ENCODE measurements at places on chromosomes 7 and 10.

- DNase-seq, result no peak
Observed at GRCh38 chr10:132390921-132391675, 5.9 kb upstream of the PWWP2B start.

DNA sequence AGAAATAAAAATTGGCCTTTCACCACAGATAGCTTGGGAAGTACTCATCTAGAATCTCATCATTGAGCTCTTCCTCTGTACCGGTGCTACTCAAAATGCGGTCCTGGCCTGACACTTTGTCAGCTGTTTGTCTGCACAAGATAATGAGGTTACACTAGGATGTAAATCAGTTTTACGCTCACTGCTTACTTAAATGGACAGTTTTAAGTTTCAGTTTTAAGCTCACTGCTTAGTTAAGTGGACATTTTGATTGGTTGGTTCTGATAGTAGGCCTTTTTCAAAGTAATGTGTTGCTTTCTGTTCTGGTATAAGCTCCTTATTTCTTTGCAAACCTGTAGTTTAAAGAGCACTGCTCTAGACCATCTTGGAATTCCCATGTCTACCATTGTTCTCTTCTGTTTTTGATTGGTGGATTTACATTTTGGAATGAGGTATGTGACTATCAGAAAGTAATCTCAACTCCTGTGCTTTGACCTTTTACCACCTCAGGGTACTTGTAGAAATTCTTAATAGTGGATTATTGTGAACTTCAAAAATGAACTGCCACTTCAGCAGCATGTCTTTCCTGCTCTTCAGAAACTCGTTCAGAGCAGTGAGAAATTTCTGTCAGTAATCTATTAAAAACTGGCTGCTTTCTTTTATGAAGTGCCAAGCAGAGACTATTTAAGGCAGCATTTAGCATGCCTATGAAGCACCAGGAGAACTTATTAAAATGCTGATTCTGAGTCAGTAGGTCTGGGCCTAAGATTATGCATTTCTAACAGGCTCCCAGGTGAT, 55.0 kb downstream of the C1GALT1 start:
- no peak for DNase-seq

- DNase-seq, result no peak
Observed at GRCh38 chr7:138603549-138604318, 97.4 kb downstream of the SVOPL start.

DNA sequence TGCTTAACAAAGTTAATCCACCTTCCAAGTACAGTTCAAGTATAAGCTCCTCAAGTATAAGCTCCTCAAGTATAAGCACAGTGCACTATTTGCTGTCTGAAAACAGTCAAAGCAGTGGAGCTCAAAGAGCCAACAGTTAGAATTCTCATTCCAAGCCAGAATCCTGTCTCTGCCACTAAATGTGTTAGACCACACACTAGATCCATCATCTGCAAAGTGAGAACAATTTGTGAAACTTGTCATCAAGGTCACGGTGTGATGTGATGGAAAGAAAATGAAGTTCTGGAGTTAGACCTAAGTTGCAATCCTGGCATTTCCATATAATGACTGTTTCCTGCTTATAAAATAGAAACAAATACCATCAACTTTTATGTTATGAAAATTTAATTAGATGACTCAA, 602.5 kb downstream of the TNS3 start:
- DNase-seq, result no peak

GRCh38 chr10:98323221-98324164, 55.5 kb upstream of the LOXL4 start:
- peak; percentile 62 for DNase-seq

GRCh38 chr7:131456338-131456737, 100.1 kb downstream of the PODXL start:
- no peak for DNase-seq

GRCh38 chr7:127708788-127709187, 56.8 kb downstream of the SND1 start:
- DNase-seq, result peak; percentile 87

DNA sequence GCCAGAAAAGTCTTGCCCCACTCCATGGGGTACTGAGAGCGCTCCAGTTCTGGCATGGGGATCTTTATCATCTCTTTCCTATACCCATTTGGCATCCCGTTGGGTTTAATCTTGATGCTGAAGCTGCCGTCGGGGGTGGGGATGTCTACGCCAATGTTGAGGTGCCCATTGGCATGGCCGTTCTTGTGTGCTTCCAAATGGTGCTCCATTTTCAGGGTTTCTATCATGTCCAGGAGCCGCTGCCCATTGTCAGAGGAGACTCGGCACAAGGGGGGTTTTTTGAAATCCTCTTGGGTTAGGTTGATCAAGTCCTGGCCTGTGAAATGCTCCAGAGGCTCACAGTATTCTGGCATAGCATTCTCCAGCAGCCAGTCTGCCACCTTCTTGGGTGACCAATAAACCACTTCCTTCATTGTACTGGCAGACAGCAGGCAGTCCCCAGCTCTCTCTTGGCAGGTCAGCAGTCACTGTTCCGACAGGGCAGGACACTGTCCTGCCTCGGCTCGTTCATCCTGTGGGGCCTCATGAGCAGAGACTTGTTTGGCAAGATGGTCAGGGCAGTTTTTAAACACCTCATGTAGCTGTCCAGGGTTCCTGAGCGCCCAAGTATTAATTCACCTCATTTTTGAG, 92.5 kb upstream of the ASAH2 start:
- DNase-seq, result no peak

GRCh38 chr10:114908896-114909295, 29.1 kb upstream of the TRUB1 start:
- no peak for DNase-seq

DNA sequence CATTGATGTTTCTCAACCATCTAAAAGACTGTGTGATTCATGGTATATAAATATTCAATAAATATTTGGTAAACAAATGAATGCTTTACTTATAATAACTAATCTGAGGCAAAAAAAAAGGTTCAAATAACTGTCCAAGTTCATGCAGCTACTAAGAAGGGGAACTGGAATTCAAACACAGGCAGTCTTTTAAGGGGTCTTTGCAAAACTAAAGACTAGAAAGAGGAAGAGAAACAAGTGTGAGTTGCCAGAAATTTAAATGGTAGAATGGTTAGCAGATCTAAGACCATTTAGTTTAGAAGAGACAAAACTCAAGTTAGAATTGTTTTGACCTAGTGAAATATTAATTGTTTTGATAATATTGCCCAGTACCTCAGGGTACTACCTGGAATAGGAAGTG, 642.0 kb upstream of the LRRN3 start:
- DNase-seq, result no peak

- DNase-seq, result no peak
Observed at GRCh38 chr10:50211670-50212069, 39.6 kb downstream of the ASAH2 start.

GRCh38 chr10:88828310-88828709, 23.3 kb downstream of the ANKRD22 start:
- no peak for DNase-seq

- no peak for DNase-seq
Observed at GRCh38 chr7:90404777-90405176, 1.5 kb downstream of the CLDN12 start.

- peak; percentile 80 for DNase-seq
Observed at GRCh38 chr10:93438613-93439253, 43.4 kb downstream of the MYOF start.

- no peak for DNase-seq
Observed at GRCh38 chr10:21167288-21168010, 270.3 kb upstream of the NEBL start.

GRCh38 chr10:63929831-63930467, 408.7 kb downstream of the REEP3 start:
- DNase-seq, result no peak

DNA sequence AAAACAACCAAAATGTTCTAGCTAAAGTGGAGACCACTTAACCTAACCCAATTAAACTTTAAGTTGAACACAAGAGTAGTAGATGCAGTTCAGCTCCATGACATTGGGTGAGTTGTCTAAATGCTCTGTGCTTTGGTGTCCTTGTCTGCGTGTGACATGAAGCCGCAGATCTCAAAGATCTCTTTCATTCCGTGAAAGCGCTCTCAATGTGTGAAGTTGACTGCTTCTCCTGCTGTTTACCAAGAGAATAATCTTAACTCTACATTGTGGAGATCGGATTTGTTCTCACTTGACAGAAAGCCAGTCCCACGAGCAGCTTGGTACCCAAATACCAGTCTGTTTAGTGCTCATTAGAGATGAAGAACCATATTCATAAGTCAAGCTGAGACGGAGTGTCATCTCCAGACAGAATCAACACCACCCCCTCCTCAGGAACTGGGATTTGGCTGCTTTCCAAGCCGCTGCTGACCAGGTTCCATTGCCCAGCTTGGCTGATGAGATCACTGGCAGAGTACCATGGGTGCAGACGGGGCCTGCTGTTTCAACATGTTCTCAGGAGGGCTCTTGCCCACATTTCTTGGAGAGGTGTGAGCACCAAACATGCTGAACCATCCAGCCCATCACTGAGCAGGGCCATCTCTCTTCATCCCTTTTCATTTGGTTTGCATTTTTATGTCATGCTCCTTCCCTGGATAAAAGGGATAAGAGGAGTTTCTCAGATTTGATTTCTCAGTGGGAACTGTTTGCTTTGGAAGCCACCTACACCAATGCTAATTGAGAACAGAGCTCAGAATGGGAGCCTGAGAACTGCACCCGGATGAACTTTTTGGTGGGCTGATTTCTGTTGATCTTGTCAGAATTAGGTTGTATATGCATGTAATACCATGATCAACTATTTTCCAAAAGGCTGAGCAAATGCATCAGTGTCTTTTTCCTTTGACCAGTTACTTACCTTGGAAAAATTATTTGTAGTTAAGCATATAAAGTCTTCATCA, 95.8 kb upstream of the AGBL3 start:
- DNase-seq, result peak; percentile 49

DNA sequence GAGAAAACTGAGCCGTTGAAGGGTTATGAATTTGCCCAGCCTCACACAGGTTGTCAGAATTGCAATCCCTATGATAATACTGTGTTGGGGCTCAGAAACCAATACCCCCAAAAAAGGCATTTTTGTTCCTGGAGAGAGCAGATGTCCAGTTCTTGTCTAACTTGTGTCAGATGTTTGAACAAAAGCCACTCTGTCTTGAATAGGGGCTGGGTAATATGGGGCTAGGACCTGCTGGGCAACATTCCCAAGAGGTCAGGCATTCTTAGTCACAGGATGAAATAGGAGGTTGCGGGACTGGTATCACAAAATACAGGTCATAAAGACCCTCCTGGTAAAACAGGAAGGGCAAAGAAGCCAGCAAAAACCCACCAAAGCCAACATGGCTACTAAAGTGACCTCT, 482.1 kb downstream of the IPMK start:
- no peak for DNase-seq

DNA sequence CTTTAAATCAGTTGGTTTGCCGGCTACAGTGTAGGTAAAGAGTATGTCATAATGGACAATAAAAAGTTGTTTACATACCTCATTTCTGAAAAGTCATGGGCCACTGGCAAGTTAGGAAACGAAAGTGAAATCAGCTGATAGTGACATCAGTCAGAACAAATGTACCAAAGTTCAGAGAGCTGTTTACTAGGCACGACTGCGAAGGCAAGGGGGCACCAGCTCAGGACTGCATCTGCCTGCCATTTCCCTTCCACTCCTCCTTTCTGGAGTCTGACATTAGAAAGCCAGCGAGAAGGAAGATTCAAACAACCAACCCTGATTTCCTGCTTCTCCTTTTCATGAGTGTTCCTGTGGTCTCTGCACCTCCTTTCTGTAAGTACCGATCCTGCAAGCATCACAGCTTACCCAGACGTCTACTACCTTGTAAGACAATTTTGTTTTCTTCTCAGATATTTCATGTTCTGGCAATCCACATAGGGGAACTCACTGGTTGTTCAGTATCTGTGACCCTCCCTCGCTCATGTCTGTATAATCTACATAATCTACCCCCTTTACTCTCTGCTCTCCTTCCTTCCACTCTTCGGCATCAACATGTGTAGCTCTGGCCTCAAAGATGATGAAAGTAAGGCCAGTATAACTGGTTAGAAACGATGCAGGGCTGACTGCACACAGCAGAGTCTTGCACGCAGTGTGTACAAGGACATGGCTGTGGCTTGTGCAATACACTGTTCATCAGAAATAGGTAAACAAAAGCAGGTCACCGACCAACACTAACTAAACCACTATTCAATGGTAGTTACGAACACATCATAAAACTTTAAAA, at the start of gene TMEM140:
Gene TMEM140 (plus strand): TSS at position 174 of the 823 bp plus-strand sequence. CDS start 16,370 bp downstream, outside the sequence.
- DNase-seq, result peak; percentile 89

DNA sequence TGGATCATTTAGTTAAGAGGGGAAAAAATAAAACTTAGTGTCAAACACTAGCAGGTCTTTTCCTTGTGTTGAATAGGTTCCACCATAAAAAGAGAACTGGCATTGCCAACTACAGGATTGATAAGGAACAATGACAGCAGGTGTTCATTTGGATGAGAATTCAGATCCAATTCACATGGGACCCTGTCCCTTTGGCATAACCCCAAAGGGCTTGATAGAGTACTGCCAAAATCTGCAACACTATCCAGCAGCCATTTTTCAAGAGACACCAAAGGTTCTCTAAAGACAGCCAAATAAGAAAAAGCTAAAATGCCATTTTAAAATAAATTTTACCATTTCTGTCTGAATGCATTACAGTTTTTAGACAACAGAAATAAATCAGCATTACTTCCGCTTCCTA, 422.3 kb downstream of the DGKB start:
- DNase-seq, result no peak

DNA sequence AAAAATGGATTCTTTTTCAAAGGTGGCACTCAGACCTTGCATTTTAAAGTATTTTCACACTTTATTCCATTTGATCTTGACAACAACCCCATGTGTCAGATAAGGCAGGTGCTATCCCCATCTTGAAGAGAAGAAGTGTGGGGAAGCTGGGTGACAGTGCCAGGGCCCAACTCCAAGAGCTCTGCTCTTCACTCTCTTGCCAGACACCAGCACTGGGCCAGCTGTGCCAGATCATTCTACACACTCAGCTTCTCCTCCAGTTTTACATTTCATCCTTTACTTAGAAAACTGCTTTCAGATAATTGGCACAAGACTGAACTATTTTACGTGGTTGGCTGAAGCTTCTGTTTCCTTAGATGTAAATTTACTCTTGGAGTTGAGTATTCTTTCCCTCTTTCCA, 64.4 kb downstream of the ENO4 start:
- no peak for DNase-seq

DNA sequence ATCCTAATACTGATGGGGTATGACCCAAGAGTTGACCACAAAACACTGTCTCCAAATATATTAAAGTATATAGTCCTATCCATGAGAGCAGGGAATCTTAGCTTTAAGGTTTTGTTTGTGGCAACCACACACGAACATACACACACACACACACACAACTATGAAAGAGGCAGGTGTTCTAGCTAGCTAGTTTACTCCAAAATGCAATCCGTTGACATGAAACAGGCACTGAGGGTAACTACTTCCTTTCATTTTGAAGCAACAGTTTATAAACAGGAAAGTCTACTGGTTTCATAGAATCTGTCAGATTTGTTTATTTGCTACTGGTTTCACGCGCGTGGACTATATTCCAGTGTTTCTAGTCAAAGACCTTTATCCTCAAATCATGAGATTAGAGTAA, 14.8 kb downstream of the HTR5A start:
- DNase-seq, result no peak

GRCh38 chr10:70618663-70619062, 16.1 kb upstream of the PRF1 start:
- DNase-seq, result no peak

All from lung microvascular endothelial cell (primary cell).